ENCODE measurements at places on chromosomes 5 and 9. TPM values are rescaled to one million over a fixed set of nuclear protein-coding genes. Genes with fewer than 3 reads are reported as not detected.

The PMPCA gene
- 96.4 TPM for total RNA-seq

The SAXO1 gene
- total RNA-seq = not detected

DNA sequence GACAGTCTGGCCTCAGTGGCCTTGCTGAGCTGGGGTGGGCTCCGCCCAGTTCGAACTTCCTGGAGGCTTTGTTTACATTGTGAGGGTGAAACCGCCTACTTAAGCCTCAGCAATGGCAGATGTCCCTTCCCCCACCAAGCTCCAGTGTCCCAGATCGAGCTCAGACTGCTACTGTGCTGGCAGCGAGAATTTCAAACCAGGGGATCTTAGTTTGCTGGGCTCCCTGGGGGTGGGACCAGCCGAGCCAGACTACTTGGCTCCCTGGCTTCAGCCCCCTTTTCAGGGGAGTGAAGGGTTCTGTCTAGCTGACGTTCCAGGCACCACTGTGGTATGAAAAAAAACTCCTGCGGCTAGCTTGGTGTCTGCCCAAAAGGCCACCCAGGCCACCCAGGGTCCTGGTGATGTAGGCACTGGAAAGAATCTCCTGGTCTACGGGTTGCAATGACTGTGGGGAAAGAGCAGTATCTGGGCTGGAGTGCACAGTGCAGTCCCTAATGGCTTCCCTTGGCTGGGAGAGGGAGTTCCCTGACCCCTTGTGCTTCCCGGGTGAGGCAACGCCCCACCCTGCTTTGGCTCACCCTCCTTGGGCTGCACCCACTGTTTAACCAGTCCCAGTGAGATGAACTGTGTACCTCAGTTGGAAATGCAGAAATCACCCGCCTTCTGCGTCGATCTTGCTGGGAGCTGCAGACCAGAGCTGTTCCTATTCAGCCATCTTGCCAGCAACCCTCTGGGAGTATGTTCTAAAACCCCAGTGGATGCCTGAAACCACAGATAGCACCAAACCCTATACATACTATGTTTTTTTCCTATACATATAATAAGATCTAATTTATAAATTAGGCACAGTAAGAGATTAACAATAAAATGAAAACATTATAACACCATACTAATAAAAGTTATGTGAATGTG lies 95.5 kb downstream of the TMEM161B start:
- H3K36me3 ChIP-seq = no peaks in the 10 kb centered on the region
- H3K27me3 ChIP-seq = peaks cover 4% of the 10 kb centered on the region

- H3K36me3 ChIP-seq = peaks cover 19% of the 10 kb centered on the region
- peak; percentile 71 for DNase-seq
- H3K4me1 ChIP-seq = peaks cover 73% of the 10 kb centered on the region
- no peaks in the 10 kb centered on the region for H3K27me3 ChIP-seq
- H3K27ac ChIP-seq = peak overlapping the region; percentile 49
- peak overlapping the region; percentile 99 for H3K4me3 ChIP-seq
Observed at GRCh38 chr5:176533894-176534611, 3.1 kb downstream of the RNF44 start.

The ADAMTS6 gene
- 0.93 TPM for total RNA-seq

Data from CD8-positive, alpha-beta memory T cell (primary cell).